LHCN-M2 (cell line): ENCODE measurements at places on chromosomes 1 and 21. TPM values are rescaled to one million over a fixed set of nuclear protein-coding genes. Genes with fewer than 3 reads are reported as not detected.

DNA sequence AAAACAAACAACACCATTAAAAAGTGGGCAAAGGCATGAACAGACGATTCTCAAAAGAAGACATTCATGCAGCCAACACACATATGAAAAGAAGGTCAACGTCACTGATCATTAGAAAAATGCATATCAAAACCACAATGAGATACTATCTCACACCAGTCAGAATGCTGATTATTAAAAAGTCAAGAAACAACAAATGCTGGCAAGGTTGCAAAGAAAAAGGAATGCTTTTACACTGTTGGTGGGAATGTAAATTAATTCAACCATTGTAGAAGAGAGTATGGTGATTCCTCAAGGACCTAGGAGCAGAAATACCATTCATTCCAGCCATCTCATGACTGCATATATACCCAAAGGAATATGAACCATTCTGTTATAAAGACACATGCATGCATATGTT lies 419.6 kb downstream of the NEGR1 start:
- no peak for DNase-seq

- no peak for DNase-seq
Measured at GRCh38 chr1:18921516-18922251, 19.3 kb upstream of the ALDH4A1 start.

GRCh38 chr1:31712630-31713029 lies 8.8 kb upstream of the COL16A1 start:
- peak; percentile 76 for DNase-seq

- no peak for DNase-seq
Measured at GRCh38 chr1:33119532-33120217, 38.7 kb downstream of the AZIN2 start.

- DNase-seq: peak; percentile 67
Measured at GRCh38 chr1:203296460-203297073, 8.8 kb upstream of the BTG2 start.

GRCh38 chr1:212007886-212008285 lies 27.5 kb downstream of the INTS7 start:
- DNase-seq: peak; percentile 67

HSD11B1 gene
- not detected in 2 replicates for total RNA-seq

DNA sequence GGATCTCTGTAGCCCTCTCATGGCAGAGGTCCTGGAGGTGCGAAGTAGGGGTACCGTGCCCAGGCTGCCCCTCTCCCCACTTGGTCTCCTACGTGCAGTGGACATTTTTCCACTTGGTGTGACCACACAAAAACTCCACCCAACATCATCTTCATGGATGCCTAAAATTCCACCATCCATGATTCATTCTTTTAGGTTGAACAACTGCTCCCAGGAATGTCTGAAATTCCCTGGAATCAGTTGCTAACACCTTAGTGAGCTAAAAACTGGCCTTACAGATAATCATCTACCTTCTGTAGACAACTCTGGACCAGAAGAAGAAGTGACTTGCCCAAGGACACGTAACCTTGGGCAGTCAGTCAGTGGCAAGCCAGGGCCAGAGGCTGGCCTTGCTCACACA lies 32.1 kb upstream of the CLIC4 start:
- DNase-seq: peak; percentile 75

- DNase-seq: peak; percentile 40
Measured at GRCh38 chr1:232038706-232039677, 412.4 kb downstream of the DISC1 start.

- no peak for DNase-seq
Measured at GRCh38 chr1:230270559-230271281, 155.4 kb downstream of the PGBD5 start.

DNA sequence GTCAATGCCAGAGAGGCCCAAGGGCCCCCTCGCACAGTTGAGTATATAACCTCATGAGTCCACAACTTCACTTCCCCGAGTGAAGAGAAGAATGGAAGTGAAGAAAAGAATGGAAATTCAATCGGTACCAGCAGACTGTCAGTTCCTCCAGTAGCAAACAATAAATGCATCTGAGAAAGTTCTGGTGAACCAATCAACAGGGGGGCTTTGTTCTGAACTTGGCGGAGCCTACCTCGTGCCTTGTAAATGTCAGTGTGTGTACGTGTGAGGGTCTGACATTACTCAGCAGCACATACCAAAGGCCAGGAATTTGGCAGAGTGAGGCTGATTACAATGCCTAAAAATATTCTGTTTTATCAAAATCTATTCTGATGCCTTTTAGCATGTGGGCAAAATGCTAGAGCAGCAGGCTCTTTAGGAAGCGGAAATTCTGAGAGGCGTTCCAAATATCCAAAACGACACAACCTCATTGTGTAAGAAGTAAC lies 238.5 kb downstream of the LTN1 start:
- DNase-seq: peak; percentile 32

GRCh38 chr1:82485591-82486369 lies 685.0 kb downstream of the ADGRL2 start:
- DNase-seq: peak; percentile 1

APH1A gene
- 114 and 117 TPM in 2 replicates for total RNA-seq

UBXN10 gene
- total RNA-seq: not detected in 2 replicates

GRCh38 chr1:161738627-161739287 lies 10.8 kb upstream of the DUSP12 start:
- peak; percentile 78 for DNase-seq

GRCh38 chr1:86504137-86504479 lies 35.4 kb downstream of the CLCA1 start:
- DNase-seq: no peak

GRCh38 chr1:25501235-25502058 lies 42.0 kb upstream of the LDLRAP1 start:
- DNase-seq: peak; percentile 49

ARHGEF16 gene
- total RNA-seq: not detected in 2 replicates

NRAS gene
- 68.9 and 72.8 TPM in 2 replicates for total RNA-seq

DNA sequence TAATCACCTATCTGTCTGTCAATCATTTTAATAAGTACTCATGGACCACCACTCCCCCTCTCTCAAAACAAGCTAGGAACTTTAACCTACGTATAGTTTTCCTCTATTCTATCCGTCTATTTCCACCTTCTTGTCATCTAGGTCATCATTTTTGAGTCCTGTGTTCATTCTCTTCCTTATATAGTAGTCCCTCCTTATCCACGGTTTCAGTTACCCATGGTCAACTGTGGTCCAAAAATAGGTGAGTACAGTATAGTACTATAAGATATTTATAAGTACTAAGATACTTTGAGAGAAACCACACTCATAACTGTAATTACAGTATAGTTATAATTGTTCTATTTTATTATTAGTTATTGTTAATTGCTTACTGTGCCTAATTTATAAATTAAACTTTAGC lies 7.5 kb downstream of the PKN2 start:
- DNase-seq: no peak

GRCh38 chr1:58929671-58930325 lies 146.0 kb upstream of the JUN start:
- no peak for DNase-seq

GRCh38 chr1:179973198-179974110 lies 18.8 kb downstream of the CEP350 start:
- no peak for DNase-seq

COL6A1 gene
- total RNA-seq: 252 and 303 TPM in 2 replicates

CD2 gene
- total RNA-seq: not detected in 2 replicates

SERPINC1 gene
- total RNA-seq: not detected in 2 replicates

DNA sequence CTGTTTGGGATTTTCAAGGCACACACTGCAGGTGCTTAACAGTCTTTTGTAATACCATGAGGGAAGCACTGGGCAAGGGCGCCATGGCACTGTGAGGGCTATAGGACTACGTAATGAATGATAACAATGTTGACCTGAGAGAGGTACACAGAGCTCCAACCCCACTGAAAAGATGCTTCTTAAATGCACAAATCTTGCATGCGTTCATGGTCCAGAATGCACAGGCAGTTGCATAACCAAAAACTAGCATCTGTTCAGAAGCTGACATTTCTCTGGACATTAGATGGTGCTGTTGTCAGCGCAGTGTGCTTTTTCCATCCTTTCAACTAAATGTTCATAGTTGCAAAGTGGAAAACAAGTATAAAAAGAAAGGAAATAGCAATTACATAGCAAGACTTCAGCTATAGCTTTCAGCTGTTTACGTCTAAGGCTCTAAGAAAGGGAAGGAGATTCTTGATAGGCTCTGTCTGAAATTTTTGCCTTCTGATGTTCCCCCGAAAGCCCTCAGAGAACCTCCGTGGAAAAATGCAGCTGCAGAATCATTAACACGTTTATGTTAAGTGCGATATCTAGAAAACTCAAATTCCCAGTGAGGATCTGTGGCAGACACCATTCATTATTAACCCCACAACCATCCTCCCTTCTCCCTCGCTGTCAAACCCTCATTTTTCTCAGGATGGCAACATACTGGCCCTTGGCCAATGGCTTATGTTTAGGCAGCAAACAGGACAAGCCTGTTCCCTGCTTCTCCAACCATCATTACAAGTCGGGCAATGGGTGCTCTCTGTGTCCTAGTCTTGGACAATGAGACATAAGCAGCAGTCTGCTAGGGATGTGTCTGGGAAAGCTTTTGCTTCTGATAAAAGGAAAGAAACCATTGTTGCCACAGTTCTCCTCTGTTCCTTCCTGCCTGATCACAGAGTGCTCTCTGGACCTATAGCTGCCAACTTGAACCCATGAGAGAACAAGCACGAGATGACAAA lies 8.2 kb upstream of the TARBP1 start:
- DNase-seq: peak; percentile 75

- peak; percentile 83 for DNase-seq
Measured at GRCh38 chr1:109298666-109299557, 7.9 kb downstream of the MYBPHL start.

- no peak for DNase-seq
Measured at GRCh38 chr1:16208270-16208987, 4.0 kb downstream of the ARHGEF19 start.

LORICRIN gene
- total RNA-seq: not detected in 2 replicates

GRCh38 chr1:204503913-204504519 lies 9.4 kb upstream of the PIK3C2B start:
- no peak for DNase-seq

TAF12 gene
- 32.5 and 43.7 TPM in 2 replicates for total RNA-seq

DNA sequence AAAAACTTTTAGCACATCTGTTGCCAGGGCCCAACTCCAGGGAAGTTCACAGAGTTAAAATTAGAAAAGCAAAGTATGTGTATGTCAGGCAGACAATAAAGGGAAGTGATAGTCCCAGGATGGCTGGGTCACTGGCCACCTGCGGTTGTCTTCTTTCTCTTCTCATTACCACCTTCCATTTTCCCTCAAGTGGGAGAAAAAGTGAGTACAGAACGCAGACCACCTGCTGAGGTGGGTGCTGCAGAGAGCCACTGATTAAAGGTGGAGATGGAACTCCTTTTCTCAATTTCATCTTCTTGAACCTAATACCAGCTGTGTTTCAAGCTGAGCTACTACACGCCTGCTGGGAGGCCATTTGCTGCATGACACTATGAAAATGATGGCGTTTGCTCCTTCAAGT lies 88.8 kb upstream of the PDE4B start:
- DNase-seq: no peak

DNA sequence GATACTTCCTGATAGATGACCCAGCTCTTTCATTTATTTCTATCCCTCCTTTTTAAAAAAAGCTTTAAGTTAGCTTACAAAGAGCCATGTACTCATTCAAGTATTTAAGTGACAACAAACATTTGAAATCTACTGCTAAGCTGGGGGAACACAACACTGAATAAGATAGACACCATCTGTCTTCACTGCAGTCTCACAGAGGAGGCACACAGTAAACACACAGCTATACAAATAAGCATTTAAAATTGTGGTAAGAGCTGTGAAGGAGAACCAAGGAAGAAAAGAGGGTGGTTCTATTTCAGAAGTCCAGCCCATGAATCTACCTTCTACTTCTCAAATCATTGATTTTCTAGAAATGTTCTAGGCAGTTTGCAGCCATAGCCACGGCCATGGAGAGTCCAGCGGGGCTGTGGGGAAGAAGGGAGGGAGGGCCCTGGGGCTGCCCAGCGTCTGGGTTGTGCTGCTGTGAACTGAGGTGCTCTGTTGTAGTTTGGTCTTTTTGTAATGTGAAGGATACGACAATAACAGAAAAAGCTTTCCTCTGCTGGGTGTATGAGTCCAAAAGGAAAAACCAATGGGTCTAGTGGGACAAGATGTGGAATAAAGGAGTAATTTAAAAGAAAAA lies 28.2 kb downstream of the PRDM2 start:
- DNase-seq: no peak

DNA sequence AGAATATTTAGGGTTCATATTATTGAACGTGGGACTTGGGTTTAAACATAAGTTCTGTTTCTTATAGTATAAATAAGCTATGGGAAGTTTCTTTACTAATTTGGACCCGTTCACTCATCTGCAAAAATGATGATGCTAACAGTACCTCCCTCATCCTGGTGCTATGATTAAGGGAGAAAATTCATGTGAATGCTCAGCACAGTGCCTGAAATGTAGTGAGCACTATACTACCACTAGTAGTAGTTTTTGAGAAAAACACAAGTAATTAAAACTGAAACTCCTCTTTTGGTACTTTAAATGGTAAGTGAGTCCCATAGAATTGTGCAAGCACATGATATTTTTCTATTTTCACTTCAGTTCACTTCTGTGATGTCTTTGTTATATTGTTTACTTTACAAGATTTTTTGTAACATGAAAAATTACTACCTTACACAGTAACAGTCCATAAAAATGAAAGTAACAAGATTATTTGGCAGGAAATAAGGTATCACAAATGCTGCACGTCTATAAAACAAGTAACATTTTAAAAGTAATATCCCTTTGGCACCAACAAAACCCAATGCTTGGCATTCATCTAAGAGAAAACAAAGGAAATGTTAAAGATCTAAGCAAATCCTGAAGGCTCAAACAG lies 11.3 kb upstream of the PTPRC start:
- no peak for DNase-seq

HSF2BP gene
- total RNA-seq: 2.4 and 2.6 TPM in 2 replicates

SPATA45 gene
- total RNA-seq: not detected in 2 replicates

DNA sequence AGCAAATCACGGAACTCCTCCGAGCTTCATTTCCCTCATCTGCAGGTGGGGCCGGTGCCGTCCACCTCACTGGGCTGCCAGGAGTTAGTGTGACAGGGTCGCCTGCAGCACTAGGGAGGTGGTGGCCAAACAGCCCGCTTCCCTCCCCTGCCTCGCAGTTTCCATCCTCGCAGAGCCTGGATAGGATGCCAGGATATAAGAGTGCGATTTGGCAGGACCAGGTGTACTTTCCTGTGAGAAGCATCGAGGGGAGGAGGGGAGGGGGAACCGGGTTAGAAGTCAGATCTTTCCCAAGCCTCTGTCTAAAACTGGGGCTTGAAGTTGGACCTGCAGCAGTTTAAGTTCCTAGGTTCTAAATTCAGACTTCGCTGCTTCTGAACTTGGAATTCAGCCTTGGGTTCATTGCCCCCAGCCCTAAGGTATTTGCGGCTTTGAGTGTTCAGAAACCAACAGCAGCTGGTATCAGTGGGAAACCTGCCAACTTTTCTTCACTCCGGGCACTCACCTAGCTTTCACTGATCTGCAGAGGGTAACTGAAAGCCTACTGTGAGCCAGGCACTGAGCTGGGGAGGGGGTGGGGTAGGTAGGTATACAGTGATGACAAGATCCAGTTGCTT lies 1.7 kb upstream of the JUN start:
- DNase-seq: peak; percentile 88
